HCT116 (cell line): ENCODE measurements at places on chromosomes 4 and X. TPM values are rescaled to one million over a fixed set of nuclear protein-coding genes. Genes with fewer than 3 reads are reported as not detected.

Gene TEC
- 4.5 TPM for total RNA-seq

Gene SLC16A2
- total RNA-seq = 0.32 TPM

Gene GAGE12H
- total RNA-seq = not detected

Gene FMR1NB
- total RNA-seq = not detected

Gene CFP
- 1.3 TPM for total RNA-seq

Gene AFM
- not detected for total RNA-seq

Gene CRLF2
- 0.34 TPM for total RNA-seq

Gene SRPK3
- not detected for total RNA-seq

Gene DCAF8L1
- not detected for total RNA-seq

Gene HSFX1
- total RNA-seq = 0.44 TPM

Gene RAB9B
- 0.05 TPM for total RNA-seq

Gene SMAD1
- 23.0 TPM for total RNA-seq

Gene USO1
- total RNA-seq = 72.7 TPM

Gene HMGB2
- 388 TPM for total RNA-seq

Gene LPAR4
- not detected for total RNA-seq

Gene SOX3
- not detected for total RNA-seq

Gene KLF3
- total RNA-seq = 44.2 TPM

Gene WNK3
- 0.05 TPM for total RNA-seq

Gene RTL9
- 0.10 TPM for total RNA-seq
